Heart left ventricle (tissue), 16 donors: ENCODE measurements at places on chromosomes 11 and 22.

DNA sequence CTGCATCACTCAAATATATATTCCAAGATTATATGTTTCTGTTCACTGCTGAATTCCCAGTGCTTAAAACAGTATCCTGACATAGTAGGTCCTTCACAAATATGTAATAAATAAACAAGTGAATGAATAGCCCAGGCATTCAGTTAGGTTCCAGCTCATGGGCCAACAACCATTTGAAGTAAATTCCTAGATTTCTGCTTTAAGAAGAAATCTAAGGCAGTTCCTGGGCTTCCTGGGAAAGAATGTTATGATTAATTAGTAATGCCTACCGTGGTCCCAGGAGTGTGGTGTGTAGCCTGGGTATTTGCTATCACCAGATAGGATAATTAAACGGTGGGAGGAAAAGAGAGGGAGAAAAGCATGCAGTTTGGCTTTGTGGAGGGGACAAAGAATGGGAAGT is 576.8 kb downstream of the SOX6 start:
- DNase-seq: no peak

DNA sequence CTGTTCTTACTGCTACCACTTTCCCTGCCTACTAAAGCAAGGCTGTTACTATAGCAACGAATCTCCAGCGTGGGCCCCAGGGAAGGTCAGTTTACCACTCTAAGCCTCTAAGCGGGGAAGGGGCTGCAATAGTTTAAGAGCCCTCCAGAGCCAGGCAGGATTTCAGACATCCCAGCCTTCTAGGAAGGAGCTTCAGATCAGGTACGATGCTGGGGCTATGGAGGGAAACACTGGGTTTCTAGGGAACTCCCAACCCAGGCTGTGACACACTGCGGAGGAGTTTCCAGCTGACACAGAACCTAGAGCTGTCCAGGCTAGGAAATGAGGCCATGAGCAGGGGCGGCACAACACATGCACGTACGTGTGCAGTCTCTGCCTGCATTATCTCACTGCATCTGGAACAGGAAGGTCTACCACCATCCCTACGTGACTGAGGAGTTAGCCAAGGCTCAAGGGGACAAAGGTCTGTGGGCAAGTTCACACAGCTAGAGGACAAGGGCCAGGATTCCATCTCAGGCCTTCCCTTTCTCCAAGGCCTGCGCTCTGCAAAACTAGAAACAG is 20.4 kb downstream of the HPS4 start:
- DNase-seq: no peak

GRCh38 chr22:40178417-40179409 is 988 bp downstream of the TNRC6B start:
- no peak for DNase-seq

DNA sequence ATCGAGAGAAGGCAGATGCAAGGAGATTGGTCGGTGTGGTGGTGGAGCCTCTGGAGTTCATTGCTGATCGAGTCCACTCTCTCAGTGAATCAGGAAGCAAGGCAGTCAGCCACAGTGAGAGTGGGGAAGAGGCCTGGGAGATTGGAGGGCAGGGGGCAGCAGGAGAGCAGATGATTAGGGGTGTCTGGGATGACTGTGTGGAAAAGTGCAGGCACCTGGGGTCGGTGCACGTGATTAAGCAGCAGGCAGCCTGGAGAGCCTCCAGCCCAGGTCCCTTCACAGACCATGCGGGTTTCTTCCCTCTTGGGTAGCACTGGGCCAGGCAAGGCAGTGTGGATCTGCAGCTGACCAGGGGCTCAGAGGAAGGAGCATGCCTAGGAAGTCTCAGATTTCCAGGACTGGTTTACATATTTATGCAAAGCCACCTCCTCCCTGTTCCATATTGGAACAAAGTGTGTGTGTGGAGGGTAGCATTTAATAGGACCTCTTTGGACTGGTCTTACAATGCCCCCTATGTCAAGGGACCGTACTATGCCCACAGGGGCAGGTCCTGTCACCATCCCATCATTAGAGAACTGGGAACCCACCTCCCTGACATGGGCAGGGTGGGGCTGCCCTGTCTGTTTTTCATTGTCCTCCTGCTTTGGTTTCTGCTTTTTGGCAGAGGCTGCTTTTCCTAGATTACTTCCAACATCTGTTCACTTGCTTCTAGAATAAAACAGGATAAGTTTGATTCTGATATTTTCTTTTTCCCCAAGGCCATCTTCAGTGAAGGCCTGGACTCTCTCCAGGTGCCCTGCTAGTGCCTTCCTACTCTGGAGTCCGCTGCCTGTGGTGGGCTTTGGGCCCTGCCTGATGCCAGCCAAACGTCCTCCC is 14.0 kb upstream of the GDPD5 start:
- DNase-seq: no peak

- DNase-seq: no peak
Observed at GRCh38 chr11:64014356-64014755, 21.4 kb upstream of the FLRT1 start.

DNA sequence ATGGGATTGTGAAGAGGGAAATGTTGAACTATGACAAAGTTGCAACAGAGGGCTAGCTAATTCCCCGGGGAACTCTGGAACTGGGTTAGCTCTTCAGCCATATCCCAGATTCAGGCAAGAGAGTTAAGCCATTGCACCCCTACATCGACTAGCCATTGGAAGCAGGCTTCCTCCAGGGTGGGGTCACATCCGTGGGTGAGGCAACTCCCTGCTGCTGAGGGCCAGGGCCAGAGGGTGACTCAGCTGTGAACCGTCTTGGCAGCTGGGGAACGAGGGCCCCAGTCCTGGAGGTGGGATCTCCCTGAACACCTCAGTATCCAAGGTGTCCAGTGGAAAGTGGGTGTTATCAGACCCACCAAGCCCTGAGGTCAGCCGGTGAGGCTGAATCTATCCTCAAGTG is 41.1 kb downstream of the RPS6KA4 start:
- no peak for DNase-seq

- DNase-seq: no peak
Observed at GRCh38 chr11:73949912-73950311, 914 bp upstream of the DNAJB13 start.

DNA sequence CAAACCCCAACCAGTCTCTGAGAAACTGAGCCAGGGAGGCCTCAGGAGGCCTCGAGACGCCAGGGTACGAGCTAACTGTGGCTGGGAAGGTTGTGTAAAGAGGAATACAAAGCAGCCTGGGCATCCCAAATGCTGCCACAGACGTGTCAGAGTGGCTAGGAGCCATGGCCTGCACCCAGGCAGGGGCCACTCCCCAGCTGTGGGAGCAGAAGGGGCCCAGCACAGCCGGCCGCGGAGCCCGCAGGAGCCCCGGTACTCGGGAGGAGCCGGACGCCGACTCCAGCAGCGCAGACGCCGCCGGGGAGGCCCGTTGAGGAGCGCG is 349.8 kb upstream of the B3GAT1 start:
- DNase-seq: no peak

DNA sequence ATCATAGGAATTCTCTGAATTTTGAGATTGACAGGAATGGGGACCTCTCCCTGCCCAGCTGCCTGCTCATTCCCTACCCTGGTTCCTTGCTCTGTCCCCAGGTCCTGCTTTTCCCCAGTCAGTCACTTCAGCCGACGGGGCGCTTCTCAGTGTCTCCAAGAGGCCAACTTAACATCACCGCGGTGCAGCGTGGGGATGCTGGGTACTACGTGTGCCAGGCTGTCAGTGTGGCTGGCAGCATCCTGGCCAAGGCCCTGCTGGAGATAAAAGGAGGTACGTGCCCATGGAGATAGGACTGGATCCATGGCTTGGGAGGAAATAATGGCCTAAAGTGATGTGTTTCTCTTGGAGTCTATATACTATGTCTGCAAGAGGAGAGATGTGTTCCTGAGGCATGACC is 7.0 kb downstream of the ROBO3 start:
- no peak for DNase-seq

DNA sequence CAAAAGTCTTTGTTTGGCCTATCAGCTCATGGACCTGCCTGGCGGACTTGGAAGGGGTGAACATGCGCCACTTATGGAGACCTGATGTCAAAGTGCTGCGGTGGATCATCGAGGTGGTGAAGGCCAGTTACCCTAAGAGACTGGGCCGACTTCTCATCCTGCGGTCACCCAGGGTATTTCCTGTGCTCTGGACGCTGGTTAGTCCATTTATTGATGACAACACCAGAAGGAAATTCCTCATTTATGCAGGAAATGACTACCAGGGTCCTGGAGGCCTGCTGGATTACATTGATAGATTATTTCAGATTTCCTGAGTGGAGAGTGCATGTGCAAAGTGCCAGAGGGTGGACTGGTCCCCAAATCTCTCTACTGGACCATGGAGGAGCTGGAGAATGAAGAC is 17.9 kb downstream of the ALKBH3 start:
- no peak for DNase-seq

DNA sequence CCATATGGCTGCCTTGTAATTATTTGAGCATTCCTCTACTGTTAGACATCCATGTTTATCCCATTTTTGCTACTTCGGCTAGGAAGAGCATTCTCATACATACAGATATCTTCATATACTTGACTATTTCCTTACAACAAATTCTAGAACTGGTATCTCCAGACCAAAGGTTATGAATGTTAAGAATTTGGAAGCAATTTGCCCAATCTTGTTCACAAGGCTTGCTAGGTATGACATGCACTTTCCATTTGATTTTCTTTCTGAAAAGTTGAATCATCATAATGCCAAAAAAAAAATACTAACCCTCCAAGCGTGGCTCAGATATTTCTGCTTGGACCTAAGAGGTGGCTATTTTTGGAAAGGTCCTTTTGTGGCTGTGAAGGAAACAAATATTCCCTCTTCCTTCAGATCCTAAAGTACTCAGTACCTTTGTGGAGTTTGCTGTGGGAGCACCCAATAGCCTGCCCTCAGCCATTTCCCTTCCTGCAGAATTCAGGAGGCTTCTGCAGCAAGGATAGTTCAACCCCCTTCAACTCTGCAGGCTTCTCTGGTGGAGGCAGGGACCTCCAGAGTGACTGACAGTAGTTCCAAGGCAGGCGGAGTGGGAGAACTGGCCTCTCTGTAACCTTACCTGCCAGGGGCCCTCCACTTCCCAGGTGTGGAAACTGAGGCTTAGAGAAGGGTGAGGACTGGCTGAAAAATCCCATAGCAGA is 22.0 kb upstream of the CPT1A start:
- no peak for DNase-seq

- DNase-seq: no peak
Observed at GRCh38 chr11:134764367-134764766, 352.3 kb upstream of the B3GAT1 start.

DNA sequence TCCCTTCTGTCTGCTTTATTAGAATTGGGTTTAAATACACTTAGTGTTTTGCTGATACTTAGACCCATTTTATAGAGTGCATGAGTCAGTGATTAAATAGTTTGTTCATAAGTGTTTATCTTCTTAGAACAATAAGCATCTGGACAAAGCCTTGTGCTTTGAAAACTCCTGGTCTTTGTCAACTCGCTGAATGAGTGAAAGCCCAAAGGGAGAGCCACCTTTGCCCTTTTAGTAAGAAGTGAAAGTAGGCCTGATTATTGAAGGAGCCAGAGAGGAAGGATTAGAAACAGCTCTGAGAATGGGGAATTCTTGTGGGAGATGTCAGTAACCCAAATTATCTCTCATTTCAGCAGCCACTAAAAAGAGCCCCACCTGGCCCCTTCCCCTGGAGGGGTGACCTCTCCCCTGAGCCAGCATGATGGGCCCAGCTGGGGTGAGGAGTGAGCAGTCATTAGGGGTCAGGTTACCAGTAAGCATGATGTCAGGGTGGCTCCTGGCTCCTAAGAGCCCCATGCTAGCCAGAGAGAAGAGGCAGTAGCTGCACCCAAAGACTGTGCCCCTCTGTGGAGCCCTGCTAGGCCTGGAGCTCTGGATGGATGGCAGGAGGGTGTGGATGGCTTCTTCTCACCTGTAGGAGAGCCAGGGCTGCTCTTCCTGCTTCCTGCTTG is 125.1 kb upstream of the E2F8 start:
- DNase-seq: no peak

- no peak for DNase-seq
Observed at GRCh38 chr11:130913268-130913667, 3.0 kb downstream of the SNX19 start.

GRCh38 chr11:16787035-16787742 is 48.7 kb downstream of the C11orf58 start:
- no peak for DNase-seq

DNA sequence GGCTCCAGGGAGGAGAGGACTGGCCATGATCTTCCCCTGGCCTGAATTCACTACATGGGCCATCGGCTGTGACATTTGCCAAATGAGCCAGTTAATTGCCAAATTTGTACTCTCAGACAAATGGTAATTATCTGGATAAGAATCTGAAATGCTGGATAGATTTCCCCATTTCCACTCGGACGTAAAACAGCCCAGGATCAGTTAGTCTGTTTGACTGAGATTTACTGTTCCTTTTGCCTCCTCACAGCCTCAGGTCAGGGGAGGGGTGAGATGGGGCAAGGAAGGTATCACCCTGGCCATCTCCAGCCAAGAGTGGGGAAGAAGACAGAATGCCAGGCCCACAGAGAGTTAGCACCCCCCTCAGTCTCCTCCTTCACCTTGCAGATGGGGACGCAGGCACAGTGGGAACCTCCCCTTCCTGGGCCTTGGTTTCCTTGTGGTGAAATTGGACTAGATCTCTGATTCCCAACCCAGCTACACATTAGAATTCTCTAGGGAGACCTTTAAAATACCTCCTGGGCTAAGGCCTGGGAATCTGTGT is 5.2 kb downstream of the TRIM29 start:
- no peak for DNase-seq

DNA sequence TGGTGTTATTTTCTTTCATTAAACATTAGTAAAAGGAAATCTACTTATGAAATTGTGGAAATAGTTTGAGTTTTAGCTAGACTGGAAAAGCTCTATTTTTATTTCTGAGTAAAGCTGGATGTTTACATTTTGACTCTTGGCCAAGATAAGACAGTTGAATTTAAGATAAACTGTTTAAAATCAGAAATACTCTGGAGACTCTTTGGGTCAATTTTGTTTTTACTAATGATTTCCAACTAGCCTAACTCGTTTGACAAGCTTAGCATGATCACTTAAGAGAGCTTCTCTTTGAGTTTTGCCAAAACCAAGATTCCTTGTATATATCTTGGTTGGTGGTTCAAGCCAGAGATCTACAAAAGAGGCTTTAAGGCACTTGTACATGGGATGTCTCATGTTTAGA is 724.8 kb upstream of the LUZP2 start:
- no peak for DNase-seq

GRCh38 chr11:59859673-59860072 is 6.6 kb downstream of the TCN1 start:
- no peak for DNase-seq
